H4 (cell line): ENCODE measurements at places on chromosomes 4 and X.
A peak's percentile ranks its signal among the peaks of the same experiment; 100 is the strongest.

GRCh38 chr4:53899586-53900270, 164.7 kb downstream of the CHIC2 start:
- DNase-seq, result no peak

GRCh38 chrX:48498374-48498809, 10.4 kb upstream of the PORCN start:
- peak; percentile 48 for DNase-seq

DNA sequence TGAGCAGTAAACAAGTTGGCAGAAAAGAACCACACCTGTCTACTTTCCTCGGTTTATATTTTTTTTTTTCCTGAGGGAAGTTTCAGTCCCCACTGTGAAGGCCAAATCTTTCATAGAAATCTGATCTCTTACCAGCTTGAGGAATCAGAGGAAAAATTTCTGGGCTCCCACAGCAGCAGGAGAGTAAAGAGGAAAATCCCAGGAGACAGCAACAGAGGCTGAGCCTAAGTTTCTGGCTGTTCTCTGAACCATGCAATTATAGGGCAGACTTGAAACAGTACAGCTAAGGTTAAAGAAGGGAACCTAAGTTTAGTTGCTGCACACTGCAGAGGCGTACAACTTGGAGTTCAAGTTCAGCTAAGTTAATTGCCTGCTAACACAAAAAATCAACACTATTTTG, 1090.9 kb upstream of the INTU start:
- DNase-seq, result no peak

- DNase-seq, result peak; percentile 14
Observed at GRCh38 chr4:100895556-100896197, 377.9 kb upstream of the EMCN start.

GRCh38 chr4:169593050-169593560, 19.3 kb downstream of the NEK1 start:
- DNase-seq, result no peak

DNA sequence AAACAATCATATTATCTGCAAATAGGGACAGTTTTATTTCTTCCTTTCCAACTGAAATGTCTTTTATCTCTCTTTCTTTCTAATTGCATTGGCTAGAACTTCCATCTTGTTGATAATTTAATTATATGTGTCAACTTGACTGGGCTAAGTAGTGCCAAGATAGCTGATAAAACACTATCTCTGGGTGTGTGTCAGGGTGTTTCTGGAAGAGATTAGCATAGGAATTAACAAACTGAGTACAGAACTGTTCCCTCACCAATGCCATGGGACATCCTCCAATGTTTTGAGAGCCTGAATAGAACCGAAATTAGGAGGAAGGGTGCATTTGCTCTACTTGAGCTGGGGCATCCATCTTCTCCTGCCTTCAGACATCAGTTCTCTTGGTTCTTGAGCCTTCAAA, 1027.2 kb downstream of the FAT4 start:
- DNase-seq, result no peak

- peak; percentile 66 for DNase-seq
Observed at GRCh38 chrX:38817004-38817703, 15.9 kb downstream of the MID1IP1 start.

DNA sequence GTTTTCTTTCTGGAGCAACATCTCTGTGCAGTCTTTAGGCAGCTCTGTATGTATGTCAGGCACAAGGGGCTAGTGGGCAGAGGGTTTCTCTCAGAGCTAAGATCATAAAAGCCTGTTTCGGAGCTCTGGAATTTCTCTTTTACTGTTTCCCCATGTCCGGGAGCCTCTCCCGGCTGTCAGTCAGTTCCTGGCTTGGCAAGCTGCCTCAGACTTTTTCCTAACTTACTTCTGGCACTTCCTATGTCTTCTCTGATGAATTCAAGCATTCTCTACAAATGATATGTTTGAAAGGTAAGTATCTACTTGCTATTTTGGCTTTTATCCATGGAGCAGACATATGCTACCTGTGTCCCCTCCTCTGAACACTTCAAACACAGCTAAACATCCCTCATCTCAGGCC, 129.3 kb upstream of the PGRMC2 start:
- DNase-seq, result no peak

- DNase-seq, result no peak
Observed at GRCh38 chrX:13571136-13571535, 1.7 kb downstream of the EGFL6 start.

DNA sequence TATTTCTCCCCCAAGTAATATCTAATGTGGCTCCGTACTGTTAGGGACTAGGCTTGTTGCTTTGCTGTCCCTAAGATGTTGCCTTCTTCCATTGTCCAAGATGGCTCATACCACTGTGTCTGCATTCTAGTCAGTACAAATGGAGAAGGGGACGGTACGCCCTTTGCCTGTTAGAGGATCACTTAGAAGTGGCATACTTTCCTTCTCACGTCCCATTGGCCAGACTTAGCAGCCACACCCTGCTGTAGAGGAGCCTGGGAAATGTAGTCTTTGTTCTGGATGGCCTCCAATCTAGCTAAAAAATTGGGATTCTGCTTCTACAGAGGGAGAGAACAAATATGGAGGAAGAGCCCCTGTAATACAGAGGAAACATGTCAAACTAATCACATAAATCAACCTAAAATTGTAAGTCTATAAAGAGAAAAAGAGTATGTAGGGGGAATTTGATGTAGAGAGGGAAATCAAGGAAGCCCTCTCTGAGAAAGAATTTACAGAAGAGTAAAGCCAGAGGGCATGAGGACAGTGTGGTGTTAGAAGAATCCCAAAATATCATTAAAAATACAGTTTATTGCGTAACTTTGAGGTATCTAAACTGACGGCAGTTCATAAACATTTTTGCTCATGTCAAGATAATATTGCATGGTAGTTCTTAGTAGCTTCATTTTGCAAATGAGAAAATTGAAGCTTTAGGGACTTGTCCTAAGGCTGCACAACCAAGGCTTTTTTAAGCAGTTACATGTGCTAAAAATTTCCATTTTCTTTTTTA, 15.1 kb downstream of the PRIMPOL start:
- no peak for DNase-seq

DNA sequence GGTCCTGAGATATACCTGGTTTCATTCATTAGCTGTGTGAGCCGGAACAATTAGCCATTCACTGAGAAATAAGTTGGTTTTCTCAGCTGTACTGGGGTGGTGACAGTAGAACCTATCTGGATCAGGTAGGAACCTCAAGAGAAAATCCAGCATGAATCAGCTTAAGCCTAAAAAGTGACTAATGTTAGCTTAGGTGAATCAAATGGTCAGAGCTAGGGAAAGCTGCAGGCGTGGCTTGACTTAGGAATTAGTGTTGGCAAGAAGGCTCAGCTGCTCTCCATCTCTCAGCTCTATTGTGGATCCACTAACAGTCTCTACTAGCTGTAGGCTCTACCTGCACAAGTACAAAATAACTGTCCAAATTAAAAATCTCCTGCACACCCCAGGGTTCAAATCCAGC, 1025.5 kb downstream of the RAB28 start:
- no peak for DNase-seq

GRCh38 chr4:2042204-2042946, 16.8 kb upstream of the NAT8L start:
- no peak for DNase-seq
